Activated CD8-positive, alpha-beta memory T cell treated with anti-CD3 and anti-CD28 coated beads for 1 hour (primary cell): ENCODE measurements at places on chromosomes 13 and 19.

DNA sequence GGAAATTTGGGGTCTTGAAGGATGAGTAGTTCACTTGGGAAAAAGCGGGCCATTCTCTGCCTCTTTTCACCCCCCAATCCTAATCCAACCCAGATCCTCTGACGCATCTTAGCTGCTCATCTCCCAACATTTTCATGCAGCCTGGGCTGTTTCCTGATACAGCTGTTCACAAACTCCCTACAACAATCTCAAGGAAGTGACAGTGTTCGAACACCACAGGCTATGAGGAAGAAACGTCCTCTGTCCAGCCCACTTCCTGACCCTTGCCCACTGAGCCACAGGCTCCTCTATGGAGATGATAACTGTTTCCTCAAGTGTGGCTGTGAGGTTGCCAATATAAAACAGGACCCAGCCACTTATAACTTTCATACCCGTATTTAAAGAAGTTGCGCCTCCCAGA, 16.2 kb downstream of the LMTK3 start:
- DNase-seq = no peak

DNA sequence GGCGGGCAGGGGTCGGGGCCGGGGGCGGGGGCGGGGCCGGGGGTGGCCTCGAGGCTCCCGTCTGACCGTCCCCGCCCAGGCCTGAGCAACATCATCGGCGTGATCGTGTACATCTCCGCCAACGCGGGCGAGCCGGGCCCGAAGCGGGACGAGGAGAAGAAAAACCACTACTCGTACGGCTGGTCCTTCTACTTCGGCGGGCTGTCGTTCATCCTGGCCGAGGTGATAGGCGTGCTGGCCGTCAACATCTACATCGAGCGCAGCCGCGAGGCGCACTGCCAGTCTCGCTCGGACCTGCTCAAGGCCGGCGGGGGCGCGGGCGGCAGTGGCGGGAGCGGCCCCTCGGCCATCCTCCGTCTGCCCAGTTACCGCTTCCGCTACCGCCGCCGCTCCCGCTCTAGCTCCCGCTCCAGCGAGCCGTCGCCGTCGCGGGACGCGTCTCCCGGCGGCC, 9.4 kb upstream of the CACNG6 start:
- no peak for DNase-seq

DNA sequence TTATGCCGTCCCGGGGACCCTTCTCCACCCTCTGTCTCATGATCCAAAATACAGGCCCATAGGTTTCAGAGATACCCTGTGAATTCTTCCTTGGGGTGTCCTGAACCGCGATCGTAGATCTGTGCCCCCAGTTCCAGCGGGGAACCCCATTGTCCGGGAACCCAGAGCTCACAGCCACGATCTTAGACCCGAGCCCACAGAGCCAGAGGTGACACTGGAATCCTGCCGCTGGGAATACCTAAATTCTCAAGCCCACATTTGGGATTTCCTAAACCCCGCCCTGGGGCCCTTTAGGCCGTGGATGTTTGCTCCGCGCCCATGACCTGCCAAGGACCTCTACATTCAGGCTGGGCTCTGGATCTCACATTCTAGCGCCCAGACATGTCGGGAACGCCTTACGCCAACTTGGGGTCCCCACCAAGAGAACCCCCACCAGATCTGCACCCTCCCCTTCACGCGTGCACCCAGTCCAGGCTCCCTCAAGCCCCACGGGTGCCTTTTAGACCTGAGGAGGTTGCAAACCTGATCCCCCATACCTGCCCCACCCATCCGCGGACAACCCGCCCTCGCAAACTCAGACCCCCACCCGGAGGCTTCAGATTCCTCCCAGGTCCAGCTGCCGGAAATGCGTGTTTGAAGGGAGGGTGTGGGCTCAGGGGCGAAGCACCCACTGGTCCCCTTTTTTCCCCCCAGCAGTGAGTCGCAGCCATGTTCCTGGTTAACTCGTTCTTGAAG, 605 bp downstream of the CAPNS1 start:
- DNase-seq = peak; percentile 17

- DNase-seq = no peak
Measured at GRCh38 chr13:80584306-80584705, 243.4 kb upstream of the SPRY2 start.

GRCh38 chr19:38640368-38640767, 7.1 kb upstream of the ACTN4 start:
- DNase-seq = no peak

DNA sequence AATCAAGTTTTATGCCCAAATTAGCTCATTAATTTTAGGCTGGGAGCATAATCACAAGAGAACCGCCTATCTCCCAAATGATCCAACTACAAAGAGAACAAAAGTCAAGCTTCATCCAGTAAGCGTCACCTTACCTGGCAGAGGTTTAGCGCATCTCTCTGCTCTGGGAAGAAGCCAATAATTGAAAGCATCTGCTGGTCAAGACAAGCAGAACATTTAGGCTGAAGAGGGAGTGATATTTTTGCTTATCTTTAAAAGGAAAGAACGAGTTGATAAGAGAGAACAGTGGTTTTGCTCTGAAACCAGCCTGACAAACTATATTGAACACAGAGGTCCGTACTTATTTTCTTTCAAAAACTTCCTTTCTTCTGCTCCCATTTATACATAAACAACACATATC, 242.1 kb downstream of the ENOX1 start:
- no peak for DNase-seq

- DNase-seq = peak; percentile 14
Measured at GRCh38 chr19:49746206-49746958, 16.7 kb downstream of the TSKS start.

- DNase-seq = no peak
Measured at GRCh38 chr13:33352526-33352925, 67.0 kb upstream of the STARD13 start.

GRCh38 chr13:41608839-41609177, 151.5 kb downstream of the RGCC start:
- DNase-seq = no peak

DNA sequence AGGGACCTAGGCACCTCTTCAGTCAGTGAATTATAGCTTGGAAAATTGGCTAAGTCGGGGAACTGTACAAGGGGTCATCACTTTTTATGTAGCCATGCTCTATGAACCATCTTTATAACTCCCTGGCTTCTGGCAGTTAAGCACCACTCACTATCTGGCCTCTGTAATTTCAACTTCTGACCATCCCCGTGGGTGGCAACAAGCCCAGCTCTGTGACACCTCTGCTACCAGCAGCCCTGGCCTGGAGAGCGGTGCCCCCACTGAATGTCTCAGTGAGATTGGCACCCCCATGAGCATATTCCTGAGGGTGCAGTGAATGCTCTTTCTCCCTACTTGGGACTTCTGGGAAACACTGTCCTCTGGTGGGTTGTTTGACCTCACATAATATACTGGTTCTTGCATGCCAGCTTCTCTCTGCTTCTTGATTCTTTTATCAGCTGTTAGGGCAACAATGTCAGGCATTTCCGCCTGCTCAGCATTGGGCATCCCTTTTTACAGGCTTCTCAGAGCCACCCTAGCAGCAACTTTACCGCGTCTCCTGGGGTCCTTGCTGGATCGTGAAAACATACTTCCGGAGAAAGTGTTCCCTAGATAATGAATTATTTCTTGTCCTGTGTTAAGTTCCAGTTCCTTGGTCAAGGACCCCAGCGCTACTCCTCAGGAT, 10.4 kb downstream of the KL start:
- DNase-seq = no peak

- DNase-seq = no peak
Measured at GRCh38 chr13:32408296-32409000, 19.5 kb downstream of the N4BP2L1 start.

DNA sequence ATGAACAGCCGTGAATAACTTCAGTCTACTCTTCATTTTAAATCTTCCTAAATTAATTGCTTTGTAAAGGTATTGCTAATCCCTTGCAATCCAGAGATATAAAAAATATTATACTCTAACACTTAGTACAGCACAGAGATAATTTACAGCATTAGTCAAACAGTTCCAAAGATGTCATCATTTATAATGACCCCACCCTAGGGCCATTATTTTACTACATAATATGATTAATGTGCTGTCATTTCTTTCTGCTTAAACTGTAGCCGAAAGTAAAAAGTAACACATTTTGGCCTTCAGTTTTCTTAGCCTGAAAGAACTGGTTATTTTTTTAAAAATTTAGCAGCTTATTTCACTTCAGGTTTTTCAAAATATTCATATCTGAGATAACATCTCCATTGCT, 256.3 kb upstream of the RFC3 start:
- no peak for DNase-seq

DNA sequence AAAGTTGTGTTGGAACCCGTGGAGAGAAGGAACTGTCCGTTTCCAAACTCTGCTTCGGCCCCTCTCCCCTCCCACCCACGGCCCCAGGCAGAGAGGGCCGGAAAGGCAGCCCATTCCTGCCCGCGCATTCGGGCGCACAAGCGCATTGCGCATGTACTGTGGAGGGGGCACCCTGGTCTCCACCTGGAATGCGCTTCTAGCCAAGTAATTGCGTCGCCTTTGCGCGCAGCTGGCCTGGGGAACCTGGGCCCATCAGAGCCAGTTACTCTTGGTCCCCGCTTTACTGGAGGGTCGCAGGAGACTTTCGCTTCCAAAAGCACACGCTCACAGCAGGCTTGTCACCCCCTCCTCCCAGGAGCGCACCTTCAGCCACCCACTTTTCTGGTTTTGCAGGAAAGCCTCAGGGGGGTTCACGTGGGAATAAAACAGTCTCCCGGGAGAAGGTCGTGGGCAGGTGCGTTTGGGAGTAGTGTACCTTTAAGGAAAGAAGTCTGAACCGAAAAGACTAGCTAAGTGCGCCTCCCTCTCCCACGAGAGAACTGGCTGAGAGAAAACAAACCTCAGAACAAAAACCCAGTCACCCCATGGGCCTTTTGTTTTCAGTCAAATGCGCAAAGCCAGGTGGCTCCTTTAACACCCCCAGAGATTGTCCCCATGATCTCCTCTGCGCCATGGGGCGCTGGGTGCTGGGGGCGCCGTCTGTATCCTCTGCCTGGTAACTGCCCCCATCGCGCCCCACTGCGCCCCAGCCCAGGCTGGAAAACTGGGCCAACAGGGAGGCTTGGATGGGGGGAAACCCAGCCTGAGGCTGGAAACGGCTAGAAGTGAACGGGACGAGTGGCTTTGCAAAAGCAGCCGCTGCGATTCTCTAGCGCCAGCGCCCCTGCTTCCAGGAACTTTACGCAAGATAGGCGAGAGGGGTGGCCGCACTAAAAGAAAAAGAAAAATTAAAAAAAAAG, 28.5 kb downstream of the GSX1 start:
- DNase-seq = no peak

DNA sequence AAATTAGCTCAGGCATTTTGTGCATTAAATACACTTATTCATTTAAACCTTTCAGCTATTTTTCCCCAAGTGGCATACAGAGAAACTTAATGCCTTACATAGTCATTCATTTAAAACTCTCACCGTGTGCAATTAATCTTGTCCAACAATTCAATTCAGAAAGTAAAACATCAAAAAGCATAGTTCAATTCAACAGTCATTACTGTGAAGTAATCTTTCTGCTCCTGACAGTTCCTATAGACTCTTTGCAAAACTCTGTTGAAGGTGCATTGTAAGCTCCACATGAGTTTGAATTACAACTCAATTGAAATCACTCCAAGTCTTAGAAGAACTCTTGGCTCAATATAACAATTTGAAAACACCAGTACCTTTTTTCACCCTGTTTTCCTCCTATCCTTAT, 228.3 kb downstream of the DACH1 start:
- DNase-seq = no peak

- no peak for DNase-seq
Measured at GRCh38 chr19:30873691-30874090, 475.5 kb downstream of the TSHZ3 start.

- DNase-seq = no peak
Measured at GRCh38 chr13:106213028-106213757, 322.3 kb downstream of the EFNB2 start.

DNA sequence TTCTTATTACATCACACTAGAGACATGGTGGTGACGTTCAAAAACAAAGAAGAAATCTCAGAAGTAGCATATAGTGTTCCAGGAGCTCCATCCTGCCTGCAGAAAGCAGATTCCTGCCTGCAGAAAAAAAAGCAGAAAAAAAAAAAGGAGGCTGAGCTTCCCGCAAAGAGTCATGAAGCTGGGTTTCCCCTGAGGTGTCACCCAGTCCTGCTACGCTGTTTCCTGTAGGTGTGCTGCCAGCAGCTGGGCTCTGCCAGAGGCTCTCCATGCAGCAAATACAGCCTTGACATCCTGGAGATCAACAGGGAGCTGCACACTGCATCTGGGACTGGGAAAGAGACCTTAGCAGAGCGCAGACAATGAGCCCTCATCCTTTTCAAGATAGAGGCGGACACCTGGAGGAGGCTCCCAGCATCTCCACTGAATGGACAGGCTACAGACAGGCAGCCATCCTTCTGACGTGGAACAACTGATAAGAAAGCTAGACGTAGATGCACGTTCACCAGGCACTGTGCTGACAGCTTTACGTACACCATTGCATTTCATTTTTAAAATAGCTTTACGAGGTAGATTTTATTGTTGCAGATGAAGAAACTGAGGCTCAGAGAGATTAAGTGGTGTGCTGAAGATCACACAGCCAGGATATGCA, 350.9 kb downstream of the FOXO1 start:
- peak; percentile 16 for DNase-seq
